ENCODE measurements at places on chromosomes 12 and 14. TPM values are rescaled to one million over a fixed set of nuclear protein-coding genes. Genes with fewer than 3 reads are reported as not detected.

BMP4 gene
- total RNA-seq, result 98.1 TPM

SLCO1C1 gene
- total RNA-seq, result 2.5 TPM

CCDC198 gene
- total RNA-seq, result not detected

TMEM63C gene
- not detected for total RNA-seq

DCN gene
- 8.0 TPM for total RNA-seq

KRT77 gene
- total RNA-seq, result not detected

USP44 gene
- total RNA-seq, result 1.7 TPM

PSMC6 gene
- total RNA-seq, result 155 TPM

INHBC gene
- not detected for total RNA-seq

GNPTAB gene
- 47.6 TPM for total RNA-seq

MYH6 gene
- not detected for total RNA-seq

TAS2R9 gene
- total RNA-seq, result 0.13 TPM

METTL25 gene
- 18.1 TPM for total RNA-seq

CLEC6A gene
- total RNA-seq, result not detected

RNASE13 gene
- total RNA-seq, result not detected

SLC41A2 gene
- total RNA-seq, result 16.0 TPM

POLE gene
- total RNA-seq, result 43.0 TPM

GALNT6 gene
- total RNA-seq, result 72.1 TPM

RNASE2 gene
- not detected for total RNA-seq

CEBPE gene
- not detected for total RNA-seq

KLRC3 gene
- total RNA-seq, result not detected

AMIGO2 gene
- 13.6 TPM for total RNA-seq

LRRK2 gene
- total RNA-seq, result 3.6 TPM

ORAI1 gene
- total RNA-seq, result 22.5 TPM

CISTR gene
- not detected for total RNA-seq

EXOC5 gene
- 167 TPM for total RNA-seq

CCDC175 gene
- total RNA-seq, result not detected

NID2 gene
- 191 TPM for total RNA-seq

TPH2 gene
- not detected for total RNA-seq

TRMT61A gene
- 5.3 TPM for total RNA-seq

METTL1 gene
- 8.0 TPM for total RNA-seq

RNF212B gene
- not detected for total RNA-seq

OR6C65 gene
- total RNA-seq, result not detected

ANO2 gene
- total RNA-seq, result 12.6 TPM

CARMIL3 gene
- total RNA-seq, result 0.14 TPM

MGP gene
- 76.1 TPM for total RNA-seq

LRP1 gene
- 2.9 TPM for total RNA-seq

TCL1B gene
- total RNA-seq, result not detected

TSPAN8 gene
- 0.22 TPM for total RNA-seq

SLC25A29 gene
- 35.8 TPM for total RNA-seq

INSM2 gene
- total RNA-seq, result not detected

HPD gene
- not detected for total RNA-seq

PEBP1 gene
- total RNA-seq, result 138 TPM

ZNF605 gene
- 13.4 TPM for total RNA-seq

B3GNT4 gene
- not detected for total RNA-seq

KRT71 gene
- not detected for total RNA-seq

BIN2 gene
- not detected for total RNA-seq

GNG2 gene
- total RNA-seq, result 1.6 TPM

ALG10B gene
- 7.8 TPM for total RNA-seq

ERP27 gene
- total RNA-seq, result 0.66 TPM
